ENCODE measurements at places on chromosomes 1 and 21.

DNA sequence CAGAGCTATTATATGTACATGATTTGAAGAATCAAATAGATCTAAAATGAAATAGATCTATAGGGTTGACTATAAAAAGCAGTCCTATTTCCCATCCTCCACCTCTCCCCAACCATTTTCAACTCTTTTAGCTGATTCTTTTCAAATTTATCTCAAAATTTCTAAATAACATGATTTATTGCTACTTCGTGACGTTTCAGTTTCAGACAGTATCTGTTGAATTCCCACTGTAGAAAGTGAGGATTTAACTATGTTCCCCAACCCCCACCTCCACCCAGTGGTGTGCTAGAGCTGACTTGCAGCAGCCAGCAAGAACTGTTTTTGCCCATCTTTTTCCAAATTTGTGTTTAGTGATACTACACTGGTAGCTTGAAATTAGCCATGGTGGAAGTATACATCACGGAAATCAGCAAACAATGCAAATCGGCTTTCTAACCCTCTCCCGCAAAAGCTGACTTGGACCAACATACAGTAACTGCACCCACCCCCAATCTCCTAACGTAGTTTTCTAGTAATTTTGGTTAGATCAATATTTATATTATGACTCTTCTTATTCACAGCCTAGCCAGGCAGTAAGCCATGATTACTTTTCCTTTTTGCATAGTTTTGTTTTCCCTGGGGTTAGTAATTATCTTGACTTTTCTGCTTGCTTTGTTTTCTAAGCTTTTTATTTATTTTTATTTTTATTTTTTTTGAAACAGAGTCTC, 10.9 kb downstream of the SEMA4A start:
- no peak for DNase-seq

DNA sequence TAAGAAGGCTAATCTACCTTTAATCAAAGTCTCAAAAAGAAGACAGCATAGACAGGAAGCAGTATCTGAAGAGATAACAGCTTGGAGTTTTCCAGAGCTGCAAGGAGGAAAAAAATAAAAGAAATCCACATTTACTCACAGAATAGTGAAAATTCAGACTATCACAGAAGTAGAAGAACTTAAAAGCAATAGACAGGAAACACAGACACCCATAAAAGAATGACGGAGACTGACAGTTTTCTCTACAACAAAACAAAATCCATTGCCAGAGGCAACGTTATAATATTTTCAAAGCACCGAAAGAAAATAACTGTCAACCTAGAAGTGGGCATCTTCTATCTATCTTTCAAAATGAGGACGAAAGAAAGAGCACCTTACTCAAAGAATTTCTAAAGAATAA, 104.4 kb downstream of the DMRTB1 start:
- DNase-seq, result no peak

DNA sequence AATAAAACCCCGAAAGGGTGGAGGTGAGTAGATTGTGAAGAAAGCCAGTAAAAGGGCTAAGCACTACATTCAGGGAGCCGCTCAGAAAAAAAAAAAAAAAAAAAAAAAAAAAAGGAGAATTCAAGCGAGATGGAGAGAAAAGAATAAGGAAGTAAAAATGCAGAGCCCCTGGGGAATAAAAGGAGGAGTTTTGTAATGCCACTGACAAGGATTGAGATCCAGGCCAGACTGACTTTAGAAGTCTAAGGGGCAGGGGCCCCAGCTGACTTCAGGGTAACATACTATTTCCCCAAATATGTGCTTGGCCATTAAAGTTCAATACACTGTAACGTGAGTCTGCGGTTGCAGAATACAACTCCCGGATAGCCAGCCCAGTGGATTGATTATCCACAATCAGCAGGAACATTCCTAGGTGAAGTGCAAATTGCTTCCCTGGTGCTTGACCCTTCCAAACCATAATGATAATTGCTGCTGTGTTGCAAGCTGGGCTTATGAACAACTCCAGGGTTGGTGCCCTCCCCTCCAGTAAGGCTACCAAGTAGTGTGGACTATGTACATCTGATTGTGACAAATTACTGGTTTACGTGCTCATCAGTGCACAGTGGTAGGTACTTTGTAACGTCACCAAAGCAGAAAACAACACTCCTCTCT, 30.7 kb upstream of the RRP15 start:
- DNase-seq, result no peak

- DNase-seq, result no peak
Measured at GRCh38 chr1:16173447-16174260, 17.8 kb upstream of the EPHA2 start.

- DNase-seq, result no peak
Measured at GRCh38 chr1:226394462-226394861, 13.4 kb downstream of the PARP1 start.

DNA sequence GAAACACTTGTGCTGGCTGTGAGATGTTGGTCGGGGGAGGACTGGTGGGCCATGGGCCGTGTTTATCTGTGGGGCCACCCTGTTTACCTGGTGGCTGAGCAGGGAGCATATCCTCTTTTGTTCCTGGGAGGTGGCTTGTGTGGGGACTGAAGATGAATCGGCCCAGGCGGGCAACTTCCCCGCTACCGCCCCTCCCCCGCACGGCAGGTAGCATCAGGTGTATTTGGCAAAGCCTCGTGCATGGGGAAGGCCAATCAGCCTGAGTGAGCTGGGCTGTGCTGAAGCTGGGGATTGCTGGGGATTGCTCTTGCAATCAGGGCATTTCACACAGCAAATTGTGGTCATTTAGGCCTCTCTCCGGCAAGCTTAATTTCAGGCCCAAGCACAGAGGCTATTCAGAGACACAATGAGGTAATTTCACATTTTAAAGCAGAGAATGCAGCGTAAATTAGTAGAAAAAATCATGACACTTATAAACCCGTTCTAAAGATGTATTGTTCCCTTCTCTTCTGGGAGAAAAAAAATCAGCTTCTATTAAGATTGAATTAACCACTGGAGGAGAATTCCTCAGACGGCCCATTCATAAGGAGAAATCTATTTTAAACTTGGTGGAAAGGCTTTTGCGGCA, 197.7 kb upstream of the POU3F1 start:
- DNase-seq, result no peak

- no peak for DNase-seq
Measured at GRCh38 chr1:80250573-80251168, 1244.1 kb upstream of the ADGRL4 start.
